Cerebellar nuclear complex (tissue), 1 donor: ENCODE measurements at places on chromosomes 13 and 19.

- no peak for DNase-seq
Observed at GRCh38 chr19:2986951-2987524, 9.7 kb downstream of the TLE6 start.

- no peak for DNase-seq
Observed at GRCh38 chr19:31415322-31415721, 66.1 kb upstream of the TSHZ3 start.

DNA sequence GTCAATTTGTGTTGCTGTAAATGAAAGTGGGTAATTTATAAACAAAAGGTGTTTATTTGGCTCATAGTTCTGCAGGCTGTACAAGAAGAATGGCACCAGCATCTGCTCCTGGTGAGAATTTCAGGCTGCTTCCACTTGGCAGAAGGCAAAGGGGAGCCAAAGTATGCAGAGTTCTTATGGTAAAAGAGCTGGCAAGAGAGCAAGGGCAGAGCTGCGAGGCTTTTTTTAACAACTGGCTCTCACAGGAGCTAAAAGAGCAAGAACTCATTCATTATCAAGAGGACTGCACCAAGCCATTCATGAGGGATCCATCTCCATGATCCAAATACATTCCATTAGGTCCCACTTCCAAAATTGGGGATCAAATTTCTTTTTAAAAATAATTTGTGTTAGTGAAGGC is 1712.7 kb downstream of the SLITRK5 start:
- DNase-seq: no peak

- DNase-seq: no peak
Observed at GRCh38 chr19:43465468-43466120, at the start of gene LYPD3. LYPD3 (minus strand) TSS chr19:43465608; CDS start chr19:43465571, 37 bp downstream.

DNA sequence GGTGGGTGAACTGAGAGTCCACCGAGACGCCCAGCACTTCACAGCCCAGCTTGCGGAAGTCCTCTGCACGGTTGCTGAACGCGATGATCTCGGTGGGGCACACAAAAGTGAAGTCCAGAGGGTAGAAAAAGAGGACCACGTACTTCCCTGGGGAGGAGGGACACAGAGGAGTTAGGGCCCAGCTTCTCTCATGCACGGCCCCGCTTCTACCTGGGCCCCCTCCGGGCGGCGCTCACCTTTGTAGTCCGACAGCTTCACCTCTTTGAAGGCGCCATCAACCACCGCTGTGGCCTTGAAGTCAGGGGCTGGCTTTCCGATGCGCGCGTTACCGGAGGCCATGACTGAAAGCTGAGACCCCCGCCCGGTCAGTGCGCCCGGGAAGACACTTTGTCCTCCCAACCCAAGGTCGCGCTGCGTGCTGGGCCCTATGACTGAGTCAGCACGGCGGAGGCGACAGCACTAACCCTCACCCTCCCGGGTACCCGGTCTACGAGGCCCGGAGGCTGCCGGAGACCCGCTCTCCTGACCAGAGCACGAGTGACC is 606 bp downstream of the PRDX2 start:
- no peak for DNase-seq

DNA sequence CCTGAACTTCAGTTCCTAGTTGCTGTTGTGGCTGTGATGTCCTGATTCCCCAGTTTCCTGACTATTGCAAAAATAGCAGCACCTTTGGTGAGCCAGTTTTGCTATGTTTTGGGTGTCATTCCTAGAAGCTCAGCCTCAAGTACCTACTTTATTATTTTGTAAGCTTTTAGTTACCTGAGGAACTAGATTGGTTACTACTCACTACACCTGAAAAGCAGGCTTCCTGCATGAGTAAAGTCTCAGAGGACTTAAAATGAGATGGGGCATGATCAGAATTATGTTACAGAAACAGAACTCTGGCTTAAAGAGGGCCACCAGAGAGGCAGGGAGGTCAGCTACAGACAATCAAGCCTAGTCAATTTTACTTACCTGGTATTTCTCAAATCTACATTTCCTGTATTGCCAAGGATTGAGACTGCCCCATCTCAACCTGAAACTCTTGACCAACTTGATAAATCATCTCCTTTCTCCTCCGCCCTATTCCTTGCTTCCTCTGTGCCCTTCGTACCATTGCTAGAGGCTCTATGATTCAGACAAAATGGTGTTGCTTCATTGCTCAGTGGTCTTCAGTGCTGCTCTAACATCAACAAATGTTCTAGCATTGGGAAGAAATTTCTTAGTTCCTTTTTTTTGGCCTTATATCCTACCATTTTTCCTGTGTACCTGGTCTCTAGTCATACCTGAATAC is 58.9 kb downstream of the RAP2A start:
- DNase-seq: no peak
